AML-193 (cell line): ENCODE measurements at places on chromosomes 16 and 17.

GRCh38 chr17:78064708-78065107, 63.8 kb downstream of the TMC6 start:
- no peak for DNase-seq

DNA sequence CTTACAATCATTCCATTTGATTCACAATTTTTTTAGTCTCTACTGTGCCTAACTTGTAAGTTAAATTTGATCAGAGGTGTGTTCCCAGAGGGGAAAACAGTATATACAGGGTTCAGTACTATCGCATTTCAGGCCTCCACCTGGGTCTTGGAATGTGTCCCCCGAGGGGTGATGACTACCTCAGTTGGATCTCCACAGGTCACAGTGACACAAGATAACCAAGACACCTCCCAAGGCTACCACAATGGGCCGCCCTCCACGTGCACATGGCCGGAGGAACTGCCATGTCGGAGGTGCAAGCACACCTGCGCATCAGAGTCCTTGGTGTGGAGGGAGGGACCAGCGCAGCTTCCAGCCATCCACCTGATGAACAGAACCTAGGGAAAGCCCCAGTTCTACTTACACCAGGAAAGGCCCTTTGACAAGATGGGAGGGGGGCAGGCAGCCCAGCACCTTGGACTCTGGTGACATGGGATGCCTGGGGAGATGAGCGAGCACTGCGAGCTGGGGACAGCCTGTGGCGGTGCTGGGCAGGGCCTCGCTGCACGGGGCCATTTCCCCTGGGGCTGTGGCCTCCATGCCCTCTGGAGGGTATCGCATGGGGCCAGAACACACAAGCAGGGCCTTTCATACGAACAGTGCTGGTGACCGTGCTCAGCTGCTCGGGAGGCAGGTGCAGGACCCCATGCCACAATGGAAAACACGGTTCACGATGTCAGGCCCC, 33.9 kb downstream of the PDIA2 start:
- DNase-seq = no peak

- no peak for DNase-seq
These were observed 1.8 kb downstream of the ZACN start for GRCh38 chr17:76080768-76081287.

GRCh38 chr17:7549401-7550055, 670 bp downstream of the TNFSF12 start:
- DNase-seq = no peak

- no peak for DNase-seq
These were observed 39.9 kb upstream of the MRC2 start for GRCh38 chr17:62587554-62587953.

- no peak for DNase-seq
These were observed 147.8 kb downstream of the NTN1 start for GRCh38 chr17:9169116-9169515.

DNA sequence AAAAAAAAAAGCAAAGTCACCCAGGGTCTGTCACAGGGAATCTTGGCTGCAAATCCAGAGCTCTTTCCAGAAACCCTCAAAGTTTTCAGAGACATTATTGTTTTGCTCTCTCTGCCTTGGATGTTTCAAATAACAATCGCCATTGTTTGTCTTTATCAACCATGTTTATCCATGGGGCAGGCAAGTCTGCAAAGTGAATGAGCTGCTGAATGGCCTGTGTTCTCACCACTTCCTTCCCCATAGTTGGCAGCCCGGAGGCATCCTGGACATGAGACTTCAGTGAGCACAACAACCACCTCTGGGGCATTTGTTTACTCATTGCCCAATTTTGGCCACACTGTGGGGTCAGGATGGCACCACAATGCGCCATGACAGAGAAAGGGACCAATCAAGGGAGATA, 53.1 kb upstream of the USP7 start:
- DNase-seq = no peak

GRCh38 chr16:56882077-56882800, 17.2 kb downstream of the SLC12A3 start:
- no peak for DNase-seq

DNA sequence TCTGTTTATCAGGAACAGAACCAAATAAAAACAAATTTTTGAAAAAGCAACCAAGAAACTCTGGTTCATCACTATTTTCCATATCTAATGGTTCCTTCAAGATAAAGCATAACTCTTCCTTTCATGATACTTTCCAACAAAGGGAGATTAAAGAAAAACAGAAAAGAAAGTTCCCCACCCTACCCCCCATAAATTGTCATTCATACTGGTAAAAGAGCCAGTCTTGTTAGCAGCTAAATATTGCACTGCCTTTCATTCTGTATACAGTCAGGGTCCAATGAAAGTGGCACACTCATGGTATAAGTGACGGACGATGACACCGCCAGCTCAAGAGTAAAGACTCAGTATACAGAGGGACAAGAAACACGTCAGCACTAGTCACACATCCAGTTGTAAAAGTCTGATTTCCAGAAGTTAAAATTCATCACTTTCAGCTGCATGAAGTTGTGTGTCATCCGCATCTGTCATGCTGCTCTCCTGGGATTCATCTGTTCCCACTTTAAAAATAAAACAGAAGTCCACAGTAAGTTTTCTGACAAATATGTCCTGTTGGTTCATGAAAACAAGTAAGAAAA, 68.5 kb downstream of the CDC27 start:
- DNase-seq = no peak

GRCh38 chr16:24524855-24525677, 14.3 kb upstream of the RBBP6 start:
- peak; percentile 45 for DNase-seq

- peak; percentile 19 for DNase-seq
These were observed 31.3 kb upstream of the KPNB1 start for GRCh38 chr17:47618410-47618809.

- DNase-seq = no peak
These were observed 15.9 kb downstream of the SDR42E2 start for GRCh38 chr16:22177968-22178930.

DNA sequence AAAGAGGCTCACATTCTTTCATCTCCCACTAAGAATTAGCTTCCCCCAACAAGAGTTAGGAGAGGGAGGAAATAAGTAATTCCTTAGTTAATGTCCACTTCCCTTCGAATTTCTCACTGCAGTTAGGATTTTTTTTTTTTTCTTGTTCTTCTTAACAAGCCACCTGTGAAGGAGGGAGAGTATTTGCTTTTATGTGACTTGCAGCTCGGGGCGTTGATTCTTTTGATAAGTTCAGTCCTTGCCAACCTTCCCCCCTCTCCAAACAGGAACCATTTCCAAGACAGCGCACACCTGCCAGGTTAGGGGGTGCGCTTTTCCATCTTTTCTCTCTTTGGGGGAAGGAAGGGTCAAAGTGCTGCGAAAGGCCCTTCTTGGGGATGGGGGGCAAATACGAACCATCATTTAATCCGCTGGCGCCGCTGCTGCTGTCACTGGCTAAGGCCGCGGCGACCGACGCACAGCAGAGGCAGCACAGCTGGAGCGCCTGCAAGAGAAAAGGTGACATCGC, 758 bp downstream of the ADAMTS18 start:
- no peak for DNase-seq

GRCh38 chr17:35129154-35129972, 7.9 kb downstream of the FNDC8 start:
- no peak for DNase-seq

- DNase-seq = no peak
These were observed 101.7 kb downstream of the RPTOR start for GRCh38 chr17:80646328-80646727.

DNA sequence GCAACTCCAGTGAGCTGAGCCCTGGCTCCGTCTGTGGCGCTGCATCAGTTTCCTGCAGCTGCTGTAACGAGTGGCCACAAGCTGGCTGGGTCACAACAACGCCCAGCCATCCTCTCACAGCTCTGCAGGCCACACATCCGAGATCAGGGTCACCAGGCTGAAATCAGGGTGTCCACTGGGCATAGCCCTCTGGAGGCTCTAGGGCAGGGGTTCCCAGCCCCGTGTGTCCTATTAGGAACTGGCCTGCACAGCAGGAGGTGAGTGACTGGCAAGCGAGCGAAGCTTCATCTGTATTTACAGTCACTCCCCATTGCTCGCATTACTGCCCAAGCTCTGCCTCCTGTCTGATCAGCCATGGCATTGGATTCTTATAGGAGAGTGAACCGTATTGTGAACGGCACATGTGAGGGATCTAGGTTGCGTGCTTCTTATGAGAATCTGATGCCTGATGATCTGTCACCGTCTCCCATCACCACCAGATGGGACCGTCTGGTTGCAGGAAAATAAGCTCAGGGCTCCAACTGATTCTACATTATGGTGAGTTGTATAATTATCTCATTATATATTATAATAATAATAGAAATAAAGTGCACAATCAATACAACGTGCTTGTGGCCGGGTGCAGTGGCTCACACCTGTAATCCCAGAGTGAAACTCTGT, 176.5 kb downstream of the SEC14L1 start:
- DNase-seq = no peak

GRCh38 chr16:54443352-54443751, 156.8 kb upstream of the IRX3 start:
- no peak for DNase-seq

DNA sequence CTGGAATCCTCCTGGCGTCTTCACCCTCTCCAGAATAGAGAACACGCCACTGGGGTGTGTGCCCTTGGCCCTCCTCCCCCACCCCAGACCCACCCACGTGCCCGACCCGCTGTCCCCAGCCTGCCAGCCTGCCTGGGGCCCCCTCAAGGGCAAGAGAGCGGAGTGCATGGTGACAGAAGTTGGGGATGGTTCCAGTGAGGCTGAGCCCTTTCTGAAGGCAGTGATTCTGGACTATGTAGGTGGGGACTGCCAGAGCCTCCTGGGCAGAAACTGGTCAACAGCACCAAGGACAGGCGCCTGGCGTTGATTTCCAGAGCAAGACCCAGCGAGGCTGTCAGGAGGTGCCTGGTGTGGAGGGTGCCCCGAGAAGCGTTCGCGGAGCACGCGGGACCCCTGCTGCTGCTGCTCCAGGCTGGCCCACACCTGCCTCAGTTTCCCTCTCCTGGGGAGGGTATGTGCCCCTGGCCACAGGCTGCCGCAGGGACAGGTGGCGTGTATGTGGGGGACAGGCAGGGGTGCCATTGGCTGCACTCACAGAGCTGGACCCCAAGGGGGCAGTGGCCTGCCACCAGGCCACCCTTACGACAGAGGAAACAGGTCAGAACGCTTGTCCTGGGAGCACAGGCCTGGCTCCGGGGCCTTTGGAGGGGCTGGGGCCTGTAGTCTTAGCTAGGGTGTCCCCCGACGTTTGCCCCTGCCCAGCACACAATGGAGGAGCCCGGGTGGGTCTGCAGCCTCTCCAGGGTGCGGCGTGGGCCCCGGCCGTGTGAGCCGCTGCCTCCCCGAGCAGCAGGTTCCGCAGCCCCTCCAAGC, 1.2 kb downstream of the SSTR5 start:
- DNase-seq = no peak

DNA sequence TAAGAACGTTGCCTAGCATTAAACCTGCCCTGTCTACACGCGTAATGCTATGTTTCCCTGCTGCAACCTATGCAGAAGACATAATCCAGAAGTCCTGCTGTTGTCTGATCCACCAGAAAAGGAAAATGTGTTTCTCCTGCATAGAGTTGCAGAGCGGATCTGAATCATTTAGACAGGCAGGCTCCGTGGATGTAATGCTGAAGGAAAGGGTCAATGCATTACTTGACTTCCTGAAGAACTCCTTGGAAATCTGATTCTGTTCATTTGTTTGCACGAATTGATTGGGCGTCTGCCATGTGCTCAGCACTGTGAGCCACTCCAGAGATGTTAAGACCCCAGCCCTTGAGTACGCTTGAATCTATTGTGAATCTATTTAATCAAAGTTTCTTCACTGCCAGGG, 83.4 kb downstream of the FOXL1 start:
- no peak for DNase-seq

GRCh38 chr16:63426275-63426870, 1390.1 kb upstream of the CDH8 start:
- DNase-seq = no peak

DNA sequence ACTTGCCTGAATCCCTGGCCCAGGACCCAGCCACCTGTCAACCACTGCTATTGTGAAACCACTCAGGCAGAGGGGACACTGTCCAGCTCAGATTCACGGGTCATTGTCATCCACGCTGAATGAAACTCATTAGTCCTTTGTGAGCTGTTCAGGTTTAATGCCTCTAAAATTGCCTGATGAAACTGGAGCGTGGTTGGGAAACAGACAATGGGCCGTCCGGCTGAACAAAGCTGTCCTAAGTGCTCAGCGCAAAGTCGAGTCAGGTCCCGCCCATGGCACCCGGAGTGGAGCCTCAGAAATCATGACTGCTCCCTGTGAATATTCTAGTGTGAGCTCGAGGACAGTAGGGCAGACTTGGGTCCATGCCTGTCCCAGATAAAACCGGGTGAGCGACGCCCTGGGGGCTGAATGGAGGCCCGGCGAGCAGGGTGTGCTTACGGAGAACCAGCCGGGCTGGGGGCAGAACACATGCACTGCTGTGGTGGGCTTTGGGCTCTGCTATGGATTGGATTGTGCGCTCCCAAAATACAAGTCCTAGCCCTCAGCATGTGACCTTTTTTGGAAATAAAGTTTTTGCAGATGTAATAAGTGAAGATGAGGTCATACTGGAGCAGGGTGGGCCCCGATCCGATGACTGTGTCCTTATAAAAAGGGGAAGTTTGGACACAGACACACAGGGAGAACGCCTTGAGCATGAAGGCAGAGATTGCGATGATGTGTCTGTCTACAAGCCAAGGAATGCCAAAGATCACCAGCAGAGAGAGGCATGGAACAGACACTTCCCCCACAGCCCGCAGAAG, 12.9 kb upstream of the CMIP start:
- no peak for DNase-seq

GRCh38 chr17:19470530-19471261, 59.7 kb downstream of the RNF112 start:
- no peak for DNase-seq

DNA sequence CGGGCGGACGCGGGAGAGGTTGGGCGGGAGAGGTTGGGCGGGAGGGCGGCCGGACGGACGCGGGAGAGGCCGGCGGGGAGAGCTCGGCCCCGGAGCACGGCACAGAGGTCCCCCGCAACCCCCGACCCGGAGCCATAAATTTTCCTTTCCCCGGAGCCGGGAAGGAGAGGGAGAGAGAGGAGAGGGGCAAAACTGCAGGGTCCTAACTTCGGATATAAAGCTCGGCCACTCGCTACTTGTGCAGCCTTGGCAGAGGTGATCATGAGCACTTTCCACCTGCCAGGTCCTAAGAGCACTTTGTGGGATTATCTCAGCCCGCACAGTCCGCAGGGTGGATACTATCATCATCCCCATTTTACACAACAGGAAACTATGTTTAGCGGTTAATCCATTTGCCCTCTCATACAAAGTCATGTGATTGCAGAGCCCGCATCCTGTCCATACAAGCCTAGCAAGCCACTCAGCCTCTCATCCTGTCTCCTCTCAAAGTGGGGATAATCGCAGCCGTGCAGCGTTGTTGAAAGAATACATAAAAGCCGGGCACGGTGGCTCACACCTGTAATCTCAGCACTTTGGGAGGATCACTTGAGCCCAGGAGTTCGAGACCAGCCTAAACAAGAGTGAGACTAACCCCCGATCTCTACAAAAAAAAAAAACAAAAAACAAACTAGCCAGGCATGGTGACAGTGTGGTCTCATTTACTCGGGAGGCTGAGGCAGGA, 780 bp upstream of the DCAKD start:
- peak; percentile 61 for DNase-seq
